ENCODE measurements at places on chromosomes 16 and 17.

- DNase-seq, result no peak
Observed at GRCh38 chr17:12566291-12566690, 99.4 kb upstream of the MYOCD start.

DNA sequence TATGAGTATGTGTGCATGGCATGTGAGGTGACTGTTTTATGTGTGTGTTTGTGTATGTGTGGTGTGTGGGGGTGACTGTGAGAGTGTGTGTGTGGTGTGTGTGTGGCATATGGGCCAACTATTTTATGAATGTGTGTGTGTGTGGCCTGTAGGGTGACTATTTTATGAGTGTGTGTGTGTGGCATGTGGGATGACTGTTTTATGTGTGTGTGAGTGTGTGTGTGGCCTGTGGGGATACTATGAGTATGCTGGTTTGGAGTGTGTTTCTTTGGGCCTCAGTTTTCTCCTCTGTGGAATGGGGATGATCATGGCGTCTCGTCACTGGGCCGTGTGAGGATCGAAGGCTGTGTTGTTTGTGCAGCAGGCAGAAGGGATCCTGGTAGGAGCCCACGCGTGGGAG lies 152.1 kb upstream of the PLCG2 start:
- no peak for DNase-seq

GRCh38 chr17:55845385-55845784 lies 94.5 kb downstream of the PCTP start:
- no peak for DNase-seq

DNA sequence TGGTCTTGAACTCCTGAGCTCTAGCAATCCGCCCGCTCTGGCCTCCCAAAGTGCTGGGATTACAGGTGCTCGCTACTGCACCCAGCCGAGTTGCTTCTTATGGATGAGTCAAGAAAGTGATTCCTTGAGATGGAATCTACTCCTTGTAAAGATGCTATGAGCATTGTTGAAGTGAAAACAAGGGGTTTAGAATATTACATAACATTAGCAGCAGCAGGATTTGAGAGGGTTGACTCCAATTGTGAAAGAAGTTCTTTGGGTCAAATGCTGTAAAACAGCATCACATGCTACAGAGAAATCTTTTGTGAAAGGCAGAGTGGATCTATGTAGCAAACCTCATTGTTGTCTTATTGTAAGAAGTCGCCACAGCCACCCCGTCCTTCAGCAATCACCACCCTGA lies 72.7 kb downstream of the NT5M start:
- no peak for DNase-seq

- DNase-seq, result no peak
Observed at GRCh38 chr17:41322094-41322902, 6.8 kb upstream of the KRTAP17-1 start.

DNA sequence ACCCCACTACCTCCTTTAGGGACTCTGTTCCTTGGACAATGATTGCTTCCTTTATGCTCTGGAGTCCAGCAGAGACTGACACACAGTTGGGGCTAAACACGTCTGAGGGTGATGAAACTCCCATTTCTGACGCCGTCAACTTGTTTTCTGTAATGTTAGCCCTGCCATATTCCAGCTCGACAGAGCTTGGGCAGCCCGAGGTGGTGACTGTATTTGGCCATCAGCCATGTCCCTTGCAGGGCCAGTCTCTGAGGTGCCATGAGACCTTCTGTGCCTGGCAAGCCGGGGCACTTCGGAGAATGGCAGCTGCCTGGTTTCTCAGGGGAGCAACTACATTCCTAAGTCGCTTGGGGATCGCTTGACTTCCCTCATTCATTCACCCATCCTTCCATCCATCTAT lies 278.9 kb upstream of the TNRC6C start:
- no peak for DNase-seq

- DNase-seq, result no peak
Observed at GRCh38 chr16:81004646-81005353, 1.9 kb downstream of the CMC2 start.

DNA sequence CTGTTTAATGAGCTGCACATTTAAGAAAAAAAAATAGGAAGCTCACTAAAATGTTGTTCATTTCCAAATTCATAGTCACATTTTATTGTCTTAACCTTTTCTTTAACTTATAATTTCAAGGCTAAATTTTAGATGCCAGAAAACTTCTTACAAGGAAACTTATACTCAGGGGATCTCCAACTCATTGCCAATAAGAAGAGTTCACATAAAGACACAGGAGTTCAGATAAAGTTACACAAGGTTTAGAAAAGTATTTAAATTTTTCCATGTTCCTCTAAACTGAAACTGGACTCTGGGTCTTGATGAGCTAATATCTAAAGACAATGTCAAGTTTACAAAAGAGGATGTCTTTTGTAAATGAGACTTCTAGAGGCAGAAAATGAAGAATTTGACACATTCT lies 190.7 kb upstream of the KCNJ16 start:
- DNase-seq, result no peak

DNA sequence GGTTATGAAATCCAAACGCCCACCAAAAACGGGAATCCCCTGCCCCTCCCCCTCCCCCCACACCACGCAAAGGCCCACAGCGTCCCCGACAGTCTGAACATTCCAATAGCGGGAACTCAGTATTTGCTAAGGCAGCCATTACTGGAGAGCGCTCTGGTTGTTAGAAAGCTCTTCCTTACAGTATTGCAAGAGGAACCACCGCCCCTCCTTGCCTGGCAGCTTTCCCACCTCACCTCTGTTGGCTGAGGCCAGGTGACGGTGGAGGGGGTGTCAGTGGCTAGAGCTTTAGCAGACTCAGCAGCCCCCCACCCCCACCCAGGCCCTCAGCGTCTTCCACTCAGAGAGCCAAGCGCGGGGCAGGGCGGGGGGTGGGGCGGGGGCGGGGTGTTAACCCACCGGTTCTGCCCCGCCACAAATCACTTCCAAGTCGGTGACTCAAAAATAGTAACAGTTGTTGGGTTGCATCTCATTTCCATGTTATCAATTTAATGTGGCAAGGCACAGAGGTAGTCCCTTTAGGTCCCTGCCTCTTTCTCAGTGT lies 2.2 kb upstream of the PLEKHH3 start:
- no peak for DNase-seq

DNA sequence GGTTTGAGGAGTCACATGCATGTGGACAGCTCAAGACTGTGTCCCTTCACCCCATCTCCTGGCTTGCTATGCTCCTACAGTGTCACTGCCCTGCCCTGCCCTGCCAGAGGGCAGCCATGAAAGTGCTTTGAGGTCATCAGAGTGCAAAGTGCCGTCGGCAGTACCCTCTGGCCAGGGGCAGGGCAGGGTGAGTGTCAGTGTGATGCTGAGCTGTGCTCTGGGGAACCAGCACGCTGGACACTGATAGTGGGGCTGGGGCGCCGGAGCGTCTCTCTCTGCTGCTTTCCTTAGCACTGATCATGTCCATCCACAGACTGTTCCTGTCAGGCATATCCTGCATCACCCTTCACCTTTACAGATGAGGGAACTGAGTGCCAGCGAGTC lies 1.6 kb upstream of the SPATA32 start:
- DNase-seq, result no peak

- DNase-seq, result no peak
Observed at GRCh38 chr17:47652570-47652969, 2.9 kb downstream of the KPNB1 start.

DNA sequence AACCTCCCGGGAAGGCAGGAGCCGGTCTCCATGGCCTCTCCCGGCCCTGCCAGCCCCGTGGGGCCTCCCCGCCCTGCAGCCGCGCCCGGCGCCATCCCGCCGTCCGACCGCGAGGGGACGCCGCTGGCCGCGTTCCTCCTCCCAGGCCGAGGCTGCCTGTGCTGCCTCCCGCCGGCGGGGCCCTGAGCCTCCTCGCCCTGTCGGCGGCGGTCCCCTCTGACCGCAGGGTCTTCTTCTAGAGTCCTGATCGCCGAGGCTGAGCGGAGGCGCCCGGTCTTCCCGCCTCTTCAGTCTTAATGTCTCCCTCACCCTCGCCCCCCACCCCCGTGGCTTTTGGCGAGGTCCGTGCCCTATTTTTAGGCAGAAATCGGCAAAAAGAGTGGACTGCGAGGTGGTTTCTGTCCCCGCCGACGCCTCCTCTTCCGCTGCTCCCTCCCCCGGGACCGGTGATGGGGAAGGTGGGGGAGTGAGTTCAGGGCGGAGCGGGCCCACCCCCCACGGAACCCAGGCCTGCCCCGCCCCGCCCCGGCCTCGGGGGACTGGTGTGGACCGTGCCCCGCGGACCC lies 794 bp upstream of the CPNE7 start:
- DNase-seq, result no peak
